ENCODE measurements at places on chromosomes 5 and 9.
A peak's percentile ranks its signal among the peaks of the same experiment; 100 is the strongest.

DNA sequence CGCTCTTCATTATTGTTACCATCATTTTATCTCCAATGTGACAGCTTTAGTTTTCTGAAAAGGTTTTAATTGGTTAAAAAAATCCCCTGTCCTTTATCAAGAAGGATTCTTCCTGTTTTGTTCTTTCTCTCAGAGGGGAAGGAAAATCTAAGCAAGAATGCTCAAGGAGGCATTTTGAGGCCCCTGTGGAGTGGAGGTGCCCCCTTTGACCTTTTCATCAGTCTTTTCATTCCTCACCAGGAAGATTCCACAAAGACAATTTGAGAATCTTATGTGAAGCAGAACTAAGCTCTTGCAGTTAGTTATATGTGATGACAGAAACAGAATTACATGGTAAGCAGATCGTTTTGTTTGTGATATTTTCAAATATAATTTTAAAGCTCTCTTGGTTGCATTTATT, 489.6 kb downstream of the MAN2A1 start:
- DNase-seq: no peak

DNA sequence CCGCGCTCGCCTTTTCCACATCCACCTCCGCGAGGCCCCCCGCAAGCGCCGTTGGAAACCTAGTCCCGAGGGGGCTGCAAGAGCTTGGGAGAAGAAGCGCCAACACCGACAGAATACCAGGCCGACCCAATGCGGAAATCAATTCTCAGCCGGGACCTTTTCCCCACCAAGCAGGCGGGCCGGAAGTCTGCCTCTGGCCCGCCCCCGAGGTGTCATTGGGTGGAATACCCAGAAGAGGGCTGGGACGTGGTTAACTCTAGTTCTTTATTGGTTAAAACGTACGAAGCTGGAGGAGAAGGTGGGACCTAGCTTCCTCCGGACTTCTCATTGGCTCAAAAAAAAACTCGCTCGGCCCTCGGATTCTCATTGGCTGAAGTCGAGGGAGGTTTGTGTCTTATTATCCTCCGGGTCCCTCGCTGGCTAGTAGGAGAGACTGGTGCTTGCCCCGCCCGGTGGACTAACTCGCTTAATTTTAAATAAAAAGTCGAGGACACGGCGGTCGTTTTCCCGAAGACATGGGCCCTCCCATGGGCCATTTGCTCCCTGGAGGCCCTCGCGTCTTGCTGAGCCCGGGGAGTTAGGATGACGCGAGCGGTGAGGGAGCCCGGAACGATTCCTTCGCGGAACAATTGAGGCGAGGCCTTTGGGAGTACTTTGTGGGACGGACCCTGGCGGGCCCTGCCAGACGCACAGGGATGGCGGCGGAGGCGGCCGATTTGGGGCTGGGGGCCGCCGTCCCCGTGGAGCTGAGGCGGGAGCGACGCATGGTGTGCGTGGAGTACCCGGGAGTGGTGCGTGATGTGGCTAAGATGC, at the start of gene GTF3C5:
GTF3C5 (plus strand) TSS at position 681 of the 813 bp plus-strand sequence; CDS start at position 696, 15 bp downstream.
- peak; percentile 96 for DNase-seq

- no peak for DNase-seq
Measured at GRCh38 chr5:122101636-122102285, 23.7 kb upstream of the LOX start.

DNA sequence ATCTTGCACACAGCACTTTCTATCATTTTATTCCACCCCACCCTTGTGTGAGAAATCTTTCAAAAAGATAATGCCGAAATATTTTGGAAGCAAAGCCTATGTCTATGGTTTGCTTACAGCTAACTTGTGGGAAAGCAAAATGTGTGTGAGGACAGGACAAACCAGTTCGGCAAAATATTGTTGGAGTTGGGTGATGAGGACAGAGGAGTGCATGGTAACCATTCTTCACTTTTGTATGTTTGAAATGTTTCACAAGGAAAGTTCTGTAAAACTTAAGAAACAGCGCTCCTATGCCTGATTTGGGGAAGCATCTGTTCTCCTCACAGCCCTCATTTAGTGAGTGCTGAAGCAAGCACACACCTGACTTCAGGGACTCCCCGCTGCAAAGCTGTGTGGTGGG, 62.0 kb upstream of the RNF130 start:
- DNase-seq: no peak

- no peak for DNase-seq
Measured at GRCh38 chr5:63170486-63170885, 591.9 kb downstream of the LRRC70 start.

All from smooth muscle cell of the brain vasculature (primary cell).